Osteoblast (primary cell): ENCODE measurements at places on chromosomes 11 and 22. TPM values are rescaled to one million over a fixed set of nuclear protein-coding genes. Genes with fewer than 3 reads are reported as not detected.

SMC1B gene
- not detected in 2 replicates for total RNA-seq

OR51A4 gene
- total RNA-seq = not detected in 2 replicates

DBX1 gene
- total RNA-seq = not detected in 2 replicates

WNT11 gene
- under 0.01 and 0.36 TPM in 2 replicates for total RNA-seq

GRCh38 chr11:132347156-132348090, 977.0 kb downstream of the NTM start:
- no peak overlapping the region for H3K4me3 ChIP-seq
- H3K27ac ChIP-seq = no peak overlapping the region
- DNase-seq = no peak
- H3K36me3 ChIP-seq = no peaks in the 10 kb centered on the region
- H3K27me3 ChIP-seq = peaks cover 10% of the 10 kb centered on the region

DNA sequence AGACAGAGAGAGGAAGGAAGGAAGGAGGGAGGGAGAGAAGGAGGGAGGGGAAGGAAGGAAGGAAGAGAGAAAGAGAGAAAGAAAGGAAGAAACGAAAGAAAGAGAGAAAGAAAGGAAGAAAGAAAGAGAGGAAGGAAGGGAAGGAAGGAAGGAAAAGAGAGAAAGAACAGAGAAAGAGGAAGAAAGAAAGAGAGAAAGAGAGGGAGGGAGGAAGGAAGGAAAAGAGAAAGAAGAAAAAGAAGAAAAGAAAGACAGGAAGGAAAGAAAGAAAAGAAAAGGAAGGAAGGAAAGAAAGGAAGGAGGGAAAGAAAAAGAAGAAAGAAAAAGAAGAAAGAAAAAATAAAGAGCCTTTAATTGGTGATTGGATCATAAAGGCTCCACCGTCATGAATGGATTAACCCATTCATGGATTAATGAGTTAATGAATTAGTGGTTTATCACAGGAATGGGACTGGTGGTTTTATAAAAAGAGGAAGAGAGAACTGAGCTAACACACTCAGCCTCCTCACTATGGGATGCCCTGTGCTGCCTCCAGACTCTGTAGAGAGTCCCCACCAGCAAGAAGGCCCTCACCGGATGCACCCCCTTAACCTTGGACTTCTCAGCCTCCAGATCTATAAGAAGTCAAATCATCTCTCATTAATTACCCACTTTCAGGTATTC, 9.0 kb upstream of the PLAAT2 start:
- no peak overlapping the region for H3K4me3 ChIP-seq
- peaks cover 12% of the 10 kb centered on the region for H3K4me1 ChIP-seq
- no peak for DNase-seq
- no peaks in the 10 kb centered on the region for H3K36me3 ChIP-seq
- H3K27me3 ChIP-seq = no peaks in the 10 kb centered on the region

- peaks cover 82% of the 10 kb centered on the region for H3K36me3 ChIP-seq
- H3K4me1 ChIP-seq = peaks cover 94% of the 10 kb centered on the region
- DNase-seq = no peak
- H3K4me3 ChIP-seq = no peak overlapping the region
Measured at GRCh38 chr11:122145715-122146274, 29.8 kb upstream of the BLID start.

GRCh38 chr11:69560141-69560790, 78.8 kb downstream of the LINC01488 start:
- DNase-seq = no peak
- H3K4me1 ChIP-seq = peaks cover 4% of the 10 kb centered on the region
- H3K27me3 ChIP-seq = no peaks in the 10 kb centered on the region
- H3K27ac ChIP-seq = no peak overlapping the region

PRG2 gene
- not detected in 2 replicates for total RNA-seq

GRCh38 chr11:73156114-73156513, 14.0 kb upstream of the FCHSD2 start:
- peaks cover 37% of the 10 kb centered on the region for H3K4me1 ChIP-seq
- no peaks in the 10 kb centered on the region for H3K36me3 ChIP-seq
- peak; percentile 34 for DNase-seq
- no peak overlapping the region for H3K27ac ChIP-seq
- H3K4me3 ChIP-seq = no peak overlapping the region

ACRV1 gene
- not detected in 2 replicates for total RNA-seq

DNA sequence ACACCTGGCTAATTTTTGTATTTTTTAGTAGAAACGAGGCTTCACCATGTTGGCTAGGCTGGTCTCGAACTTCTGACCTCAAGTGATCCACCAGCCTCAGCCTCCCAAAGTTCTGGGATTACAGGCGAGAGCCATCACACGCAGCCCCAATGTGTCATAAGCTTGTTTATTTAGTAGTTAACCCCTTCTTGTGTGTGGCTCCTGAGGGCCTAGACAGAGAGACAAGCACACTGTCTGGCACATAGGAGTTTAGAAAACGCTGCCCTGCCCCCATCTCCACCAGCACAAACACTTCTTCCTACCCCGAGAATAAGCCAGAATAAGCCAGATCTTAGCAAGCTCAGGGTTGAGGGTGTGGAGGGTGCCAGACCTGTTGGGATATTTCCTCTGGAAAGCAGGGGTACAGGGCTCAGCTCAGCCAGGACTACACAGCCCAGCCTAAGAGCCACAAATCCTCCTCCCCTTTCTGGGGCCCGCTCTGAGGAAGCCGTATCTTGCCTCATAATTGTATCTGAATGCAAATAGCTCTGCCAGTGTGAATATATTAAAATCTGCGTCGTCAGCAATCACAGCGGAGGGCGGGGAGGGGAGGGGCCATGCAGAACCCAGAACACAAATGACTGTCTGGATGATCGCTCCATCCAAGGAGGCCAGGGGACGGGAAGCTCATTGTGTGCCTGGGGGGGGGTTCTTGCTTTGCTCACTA, 247.3 kb downstream of the MN1 start:
- H3K27me3 ChIP-seq = no peaks in the 10 kb centered on the region
- no peaks in the 10 kb centered on the region for H3K4me1 ChIP-seq
- H3K4me3 ChIP-seq = no peak overlapping the region
- no peak overlapping the region for H3K27ac ChIP-seq
- H3K36me3 ChIP-seq = no peaks in the 10 kb centered on the region

DNA sequence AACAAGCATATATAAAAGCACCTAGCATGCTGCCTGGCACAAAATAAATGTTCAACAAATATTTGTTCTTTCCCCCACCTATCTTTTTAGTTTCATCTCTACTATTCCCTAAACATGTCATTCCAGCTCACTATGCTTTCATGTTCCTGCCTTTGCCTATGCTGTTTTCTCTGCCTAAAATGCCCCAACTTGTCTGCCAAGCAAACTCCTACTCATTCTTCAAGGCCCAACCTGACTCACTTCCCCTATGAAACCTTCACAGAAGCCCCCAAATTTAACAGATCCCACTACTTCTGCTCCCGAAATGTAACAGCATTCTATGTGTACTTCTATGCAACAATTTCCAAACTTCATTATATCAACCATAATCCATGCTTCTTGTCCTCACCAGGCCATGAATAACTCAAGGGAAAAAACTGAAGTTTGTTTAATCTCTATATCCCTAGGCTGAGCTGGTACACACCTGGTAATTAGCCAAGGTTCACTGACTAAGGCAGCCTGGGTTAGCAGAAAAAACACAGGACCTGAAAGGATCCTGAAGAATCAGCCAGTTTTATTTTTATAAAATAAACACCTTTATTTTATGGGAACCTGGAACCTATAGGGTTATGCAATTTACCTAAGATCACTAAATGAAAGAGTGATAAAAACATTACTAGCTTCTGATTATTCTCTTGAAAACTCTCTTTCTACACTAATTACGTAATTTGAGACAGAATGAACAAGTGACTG, 72.2 kb downstream of the PAK1 start:
- no peaks in the 10 kb centered on the region for H3K4me1 ChIP-seq
- no peak overlapping the region for H3K27ac ChIP-seq
- no peaks in the 10 kb centered on the region for H3K27me3 ChIP-seq
- H3K36me3 ChIP-seq = no peaks in the 10 kb centered on the region
- no peak overlapping the region for H3K4me3 ChIP-seq
- DNase-seq = no peak

DNA sequence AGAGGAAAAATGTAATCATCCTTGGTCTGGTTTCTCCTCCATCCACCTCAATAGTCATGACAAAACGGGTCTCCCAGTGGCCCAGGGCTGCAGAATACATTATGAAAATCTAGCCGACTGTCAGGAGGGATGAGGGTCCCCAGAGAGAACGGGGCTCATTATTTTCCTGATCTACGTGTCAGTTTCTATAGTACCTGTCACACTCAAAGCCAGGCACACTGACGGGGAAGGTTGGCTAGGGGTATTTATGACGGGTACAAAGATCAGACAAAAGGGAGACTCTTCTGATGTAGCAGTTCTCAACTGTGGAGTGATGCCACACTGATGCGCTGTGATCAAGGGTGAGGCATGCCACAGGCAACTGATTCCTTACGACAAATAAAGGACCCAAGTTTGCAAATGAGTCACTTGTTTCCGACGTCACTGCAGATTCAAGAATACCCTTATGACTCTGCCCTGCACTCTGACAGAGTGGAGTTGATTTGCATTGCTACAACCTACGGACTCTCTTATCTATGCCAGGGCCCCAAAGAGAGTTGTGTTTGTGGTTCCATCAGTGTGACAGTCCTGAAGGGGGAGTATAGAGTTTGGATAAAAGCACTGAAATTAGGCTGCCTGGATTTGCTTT, 188.2 kb upstream of the TBCEL start:
- H3K4me3 ChIP-seq = no peak overlapping the region
- no peaks in the 10 kb centered on the region for H3K36me3 ChIP-seq
- no peak for DNase-seq
- H3K27me3 ChIP-seq = no peaks in the 10 kb centered on the region

DNA sequence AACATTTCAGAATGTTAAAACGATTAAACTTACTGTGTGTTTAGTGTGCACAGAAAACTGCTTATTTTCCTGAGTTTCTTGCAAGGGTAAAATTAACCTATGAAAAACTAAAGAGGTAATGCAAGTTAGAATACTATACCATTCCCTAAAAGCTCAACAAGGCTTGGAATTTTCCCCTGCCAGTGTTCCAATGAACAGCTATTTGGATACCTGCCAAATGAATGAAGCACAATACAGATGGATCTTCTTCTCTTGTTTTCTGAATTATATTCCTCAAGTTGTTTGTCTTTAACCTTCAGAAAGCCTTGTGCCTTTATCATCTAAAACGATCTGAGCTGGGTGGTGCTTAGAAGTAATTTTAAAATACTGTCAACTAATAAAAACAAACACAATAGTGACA, 204.5 kb downstream of the LRRC4C start:
- H3K4me1 ChIP-seq = no peaks in the 10 kb centered on the region
- no peak overlapping the region for H3K27ac ChIP-seq
- H3K36me3 ChIP-seq = no peaks in the 10 kb centered on the region
- no peaks in the 10 kb centered on the region for H3K27me3 ChIP-seq

OLFML1 gene
- total RNA-seq = 20.3 and 33.0 TPM in 2 replicates

PLEKHB1 gene
- total RNA-seq = 0.36 and 1.8 TPM in 2 replicates

DNA sequence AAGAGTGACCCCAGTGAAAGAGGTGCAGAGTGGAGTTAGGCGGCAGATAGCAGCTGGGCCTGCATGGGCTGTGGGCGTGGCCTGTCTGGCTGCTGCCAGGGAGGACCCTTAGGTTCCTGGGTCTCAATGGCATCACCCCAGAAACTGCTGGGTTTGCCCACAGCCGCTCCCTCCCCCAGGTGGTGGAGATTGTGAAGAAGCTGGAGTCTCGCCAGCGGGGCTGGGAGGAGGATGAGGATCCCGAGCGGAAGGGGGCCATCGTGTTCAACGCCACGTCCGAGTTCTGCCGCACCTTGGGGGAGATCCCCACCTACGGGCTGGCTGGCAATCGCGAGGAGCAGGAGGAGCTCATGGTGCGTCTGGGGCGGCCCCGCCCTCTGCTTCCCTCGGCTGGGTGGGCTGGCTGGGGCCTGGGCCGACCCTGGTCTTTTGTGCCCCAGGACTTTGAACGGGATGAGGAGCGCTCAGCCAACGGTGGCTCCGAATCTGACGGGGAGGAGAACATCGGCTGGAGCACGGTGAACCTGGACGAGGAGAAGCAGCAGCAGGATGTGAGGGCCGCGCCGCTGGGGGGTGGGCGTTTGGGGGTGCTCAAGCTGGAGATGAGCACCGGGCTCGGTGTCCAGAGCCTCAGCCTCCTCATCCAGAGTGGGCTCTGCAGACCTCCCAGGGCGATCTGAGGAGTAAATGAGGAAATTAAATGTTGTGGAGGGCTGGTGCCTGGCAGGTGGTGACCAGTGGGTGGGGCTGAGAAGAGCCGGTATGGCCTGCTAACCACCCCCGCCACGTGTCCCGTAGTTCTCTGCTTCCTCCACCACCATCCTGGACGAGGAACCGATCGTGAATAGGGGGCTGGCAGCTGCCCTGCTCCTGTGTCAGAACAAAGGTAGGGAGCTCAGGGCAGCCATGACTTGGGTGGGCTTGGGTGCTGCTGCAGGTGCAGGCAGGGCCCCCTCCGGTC, 15.0 kb downstream of the SART1 start:
- no peaks in the 10 kb centered on the region for H3K4me1 ChIP-seq
- H3K4me3 ChIP-seq = no peak overlapping the region
- H3K27ac ChIP-seq = no peak overlapping the region
- peaks cover 64% of the 10 kb centered on the region for H3K36me3 ChIP-seq

DNA sequence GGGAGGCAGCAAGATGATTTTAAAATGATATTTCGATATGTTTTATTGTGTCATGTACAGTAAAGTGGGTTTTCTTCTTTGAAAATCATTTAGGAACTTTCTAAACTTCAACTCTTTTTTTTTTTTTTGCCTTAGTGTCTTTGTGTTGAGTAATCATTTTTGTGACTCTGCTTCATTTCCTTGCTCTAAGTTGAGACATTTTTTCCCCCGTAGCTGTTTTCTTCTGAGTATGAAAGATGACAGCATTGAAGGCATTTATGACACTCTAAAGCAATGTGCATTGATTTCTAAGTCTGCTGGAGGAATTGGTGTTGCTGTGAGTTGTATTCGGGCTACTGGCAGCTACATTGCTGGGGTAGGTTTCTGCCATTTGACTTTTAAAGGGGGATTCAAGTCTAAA, 23.5 kb downstream of the RRM1 start:
- H3K27me3 ChIP-seq = no peaks in the 10 kb centered on the region
- peak overlapping the region; percentile 31 for H3K4me3 ChIP-seq
- peak overlapping the region; percentile 89 for H3K27ac ChIP-seq

DNA sequence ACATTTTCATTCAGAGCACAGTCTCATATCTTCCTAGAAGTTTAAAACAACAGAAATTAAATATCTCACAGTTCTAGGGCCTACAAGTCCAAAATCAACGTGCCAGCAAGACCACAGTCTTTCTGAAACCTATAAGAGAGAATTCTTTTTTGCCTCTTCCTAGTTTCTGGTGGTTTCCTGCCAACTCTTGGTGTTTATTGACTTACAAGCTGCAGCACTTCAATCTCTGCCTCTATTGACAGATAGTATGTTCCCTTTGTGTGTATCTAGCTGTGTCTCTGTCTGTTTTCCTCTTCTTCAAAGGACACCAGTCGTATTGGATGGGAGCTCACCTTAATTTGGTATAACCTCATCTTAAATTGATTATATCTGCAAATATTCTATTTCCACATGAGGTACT, 347.5 kb downstream of the DCDC1 start:
- H3K4me3 ChIP-seq = no peak overlapping the region
- DNase-seq = no peak
- no peak overlapping the region for H3K27ac ChIP-seq
- H3K4me1 ChIP-seq = no peaks in the 10 kb centered on the region
- H3K36me3 ChIP-seq = no peaks in the 10 kb centered on the region
